ENCODE measurements at places on chromosomes 4 and X.
A peak's percentile ranks its signal among the peaks of the same experiment; 100 is the strongest.

DNA sequence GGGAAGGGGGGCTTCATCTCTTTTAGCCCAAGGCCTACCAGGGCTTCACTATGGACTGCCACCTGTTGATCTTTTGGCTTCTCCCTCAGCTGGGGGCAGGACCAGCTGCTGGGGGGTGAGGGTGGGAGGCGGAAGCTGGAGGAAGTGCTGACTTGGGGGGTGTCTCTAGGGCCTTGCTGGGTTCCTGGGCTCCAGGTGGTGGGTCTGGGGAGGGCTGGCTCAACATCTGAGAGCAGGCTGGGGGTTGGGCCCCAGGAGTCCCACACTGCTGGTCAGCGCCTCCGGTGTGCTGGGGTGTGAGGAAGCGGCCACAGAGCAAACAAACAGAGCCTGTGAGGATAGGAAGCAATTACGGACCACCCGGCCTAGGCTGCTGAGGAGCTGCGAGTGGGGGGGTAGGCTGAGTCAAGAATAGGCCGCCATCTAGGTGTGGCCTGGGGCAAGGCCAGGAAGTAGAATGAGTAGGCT is 85.7 kb downstream of the EFNB1 start:
- no peak for DNase-seq

- DNase-seq: no peak
These were observed 44.8 kb downstream of the SMARCA1 start for GRCh38 chrX:129478516-129478915.

DNA sequence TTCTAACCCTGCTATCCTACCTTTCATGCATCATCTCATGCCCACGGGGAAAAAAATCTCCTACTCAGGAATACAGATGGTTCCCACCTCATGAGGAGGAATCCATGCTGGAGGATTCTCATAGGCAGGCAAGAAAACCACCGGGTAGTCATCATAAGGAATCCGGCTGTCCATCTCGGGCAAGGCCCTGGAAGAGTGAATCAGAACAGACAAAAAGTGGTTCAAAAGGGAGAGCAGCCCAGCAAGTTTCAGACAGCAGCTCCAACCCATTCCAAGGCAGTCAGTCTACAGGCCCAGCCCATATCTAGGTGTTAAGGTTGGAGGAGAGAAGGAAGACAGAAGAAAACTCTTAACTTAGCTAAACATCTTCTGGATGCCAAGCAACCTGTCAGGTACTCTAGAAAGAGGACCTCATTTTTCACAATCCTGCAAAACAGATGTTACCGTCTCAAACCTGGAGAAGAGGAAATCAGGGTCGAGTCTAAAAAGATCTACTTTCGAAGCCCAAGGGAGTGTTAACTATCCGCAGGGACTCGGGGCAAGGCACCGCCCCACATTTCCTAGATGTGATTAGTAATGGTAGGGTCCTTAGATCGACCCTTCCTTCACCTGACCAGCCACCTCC is 447 bp downstream of the PDZD11 start:
- no peak for DNase-seq

GRCh38 chr4:137360761-137361160 is 171.5 kb downstream of the PCDH18 start:
- DNase-seq: no peak

GRCh38 chrX:25144043-25144940 is 128.5 kb upstream of the ARX start:
- peak; percentile 57 for DNase-seq

GRCh38 chrX:68983004-68983857 is 154.4 kb downstream of the EFNB1 start:
- no peak for DNase-seq

GRCh38 chr4:39596971-39597370 is 41.7 kb downstream of the SMIM14 start:
- peak; percentile 21 for DNase-seq

GRCh38 chrX:140157143-140157542 is 191.8 kb upstream of the CXorf66 start:
- DNase-seq: no peak

DNA sequence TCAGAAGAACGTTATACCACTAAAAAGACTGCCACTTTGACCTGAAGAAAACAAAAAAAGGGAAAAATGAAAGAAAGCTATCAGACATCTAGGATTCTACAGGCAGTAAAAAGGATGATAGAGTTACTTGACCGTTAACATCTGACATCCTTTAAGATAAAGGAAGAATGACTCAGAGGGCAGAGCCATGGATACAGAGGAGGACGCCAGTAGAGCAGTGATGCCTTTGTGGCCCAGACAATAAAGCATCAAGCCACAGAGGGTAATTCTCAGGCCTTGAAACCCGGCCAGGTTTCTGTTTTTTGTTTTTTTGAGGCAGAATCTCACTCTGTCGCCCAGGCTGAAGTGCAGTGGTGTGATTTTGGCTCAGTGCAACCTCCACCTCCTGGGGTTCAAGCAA is 9.5 kb upstream of the BEX1 start:
- DNase-seq: no peak

DNA sequence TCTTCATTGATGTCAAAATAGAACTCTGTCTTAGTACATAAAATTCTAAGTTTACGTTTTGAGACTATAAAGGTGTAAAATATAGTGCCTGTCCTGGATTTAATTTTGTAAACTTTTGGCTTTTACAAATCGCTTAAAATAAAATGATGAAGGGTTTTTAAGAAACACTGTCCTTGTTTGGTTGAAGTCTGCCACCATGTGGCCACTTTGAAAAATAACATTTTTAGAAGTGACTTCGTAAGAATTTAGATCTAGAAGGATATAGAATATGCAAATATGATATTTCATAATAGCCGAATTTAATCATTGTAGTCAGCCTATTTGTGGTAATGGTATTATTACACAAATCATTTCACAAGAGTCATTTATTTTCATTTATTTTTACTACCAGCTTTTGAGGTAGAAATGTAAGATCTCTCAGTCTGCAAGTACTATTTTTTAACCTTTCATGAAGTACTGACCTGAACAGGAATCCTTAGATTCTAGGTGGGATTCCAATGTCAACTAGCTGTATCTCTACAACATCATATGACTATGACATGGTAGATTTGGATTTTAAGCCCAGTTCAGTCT is 31.0 kb upstream of the FAT4 start:
- peak; percentile 40 for DNase-seq

DNA sequence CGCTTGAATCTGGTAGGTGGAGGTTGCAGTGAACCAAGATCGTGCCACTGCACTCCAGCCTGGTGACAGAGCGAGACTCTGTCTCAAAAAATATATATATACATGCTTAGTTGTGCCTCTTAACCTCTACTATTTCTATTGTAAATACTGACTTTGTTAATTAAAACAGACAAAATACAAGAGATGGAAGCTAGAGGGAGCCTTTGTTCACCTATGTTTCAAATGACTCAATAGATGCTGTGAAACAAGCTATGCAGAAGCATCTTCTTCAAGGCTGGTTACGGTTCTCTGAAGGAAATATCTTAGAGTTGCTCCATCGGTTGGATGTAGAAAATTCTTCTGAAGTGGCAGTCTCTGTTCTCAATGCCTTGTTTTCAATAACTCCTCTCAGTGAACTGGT is 6.2 kb downstream of the NCAPG start:
- DNase-seq: peak; percentile 74

- DNase-seq: no peak
These were observed 115.7 kb downstream of the SLIT2 start for GRCh38 chr4:20367446-20367845.

GRCh38 chr4:146709956-146710355 is 71.3 kb downstream of the POU4F2 start:
- DNase-seq: no peak

GRCh38 chr4:90081432-90082144 is 45.6 kb upstream of the CCSER1 start:
- DNase-seq: no peak

DNA sequence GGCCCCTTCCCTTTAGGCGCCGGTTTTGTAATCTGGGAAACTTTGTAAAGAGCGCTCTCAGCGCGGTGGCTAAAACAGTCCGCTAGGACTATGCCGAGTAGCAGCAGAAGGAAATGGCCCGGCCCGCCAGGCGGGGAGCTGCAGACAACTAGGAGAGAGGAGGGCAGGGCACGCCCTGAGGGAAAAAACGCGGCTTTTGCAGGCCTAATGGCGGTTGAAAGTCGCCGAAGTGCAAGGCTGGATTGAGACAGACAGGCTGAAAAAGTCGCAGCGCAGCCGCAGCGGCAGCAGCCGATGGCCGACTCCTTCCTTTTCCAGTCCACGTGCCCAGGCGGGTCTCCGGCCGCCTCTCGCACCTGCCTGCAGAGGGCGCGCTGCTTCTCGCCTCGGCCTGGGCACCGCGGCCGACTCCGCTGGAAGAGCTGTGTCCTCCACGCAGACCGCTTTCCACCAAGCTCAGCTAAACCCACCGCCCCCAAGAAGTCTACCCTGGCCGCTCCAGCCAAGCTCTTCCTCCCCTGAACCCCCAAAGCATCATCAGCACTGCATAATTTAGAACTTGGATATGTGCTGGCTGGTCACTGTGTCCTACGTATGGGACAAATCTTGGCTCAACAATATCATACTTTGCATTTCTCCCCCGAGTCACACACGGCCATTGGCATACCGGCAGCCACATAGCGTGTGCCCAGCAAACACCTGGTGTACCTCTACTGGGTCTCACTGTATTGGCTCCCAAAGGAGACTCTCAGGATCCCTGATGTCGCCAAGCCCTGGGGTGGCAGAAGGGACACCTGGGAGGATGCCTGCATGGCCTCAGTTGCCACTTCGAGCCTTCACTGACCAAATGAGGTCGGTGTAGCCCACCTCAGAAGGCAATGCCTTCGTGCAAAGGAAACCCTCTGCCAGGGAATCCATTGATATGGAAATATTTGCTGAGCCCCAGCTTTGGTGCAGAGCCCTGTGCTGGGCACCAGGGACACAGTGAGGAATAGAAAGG is 14.5 kb downstream of the SLC25A5 start:
- peak; percentile 26 for DNase-seq

DNA sequence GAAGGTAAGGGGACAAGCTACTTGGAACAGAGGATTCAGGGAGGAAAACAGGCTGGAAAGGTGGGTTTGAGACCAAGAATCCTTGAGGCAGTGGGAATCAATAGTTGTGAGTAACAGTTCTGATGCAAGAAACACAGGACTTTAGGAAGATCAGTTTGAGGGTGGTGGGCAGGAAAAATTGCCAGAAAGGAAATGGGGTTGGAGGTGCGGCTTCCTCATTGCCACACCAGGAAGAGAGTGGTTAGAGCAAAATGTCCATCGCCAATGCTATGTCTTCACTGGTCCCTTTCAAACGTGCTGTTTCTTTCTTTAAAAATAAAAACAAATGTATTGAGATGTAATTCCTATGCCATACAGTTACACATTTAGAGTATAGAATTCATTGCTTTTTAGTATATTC is 57.1 kb upstream of the NOCT start:
- DNase-seq: no peak

- no peak for DNase-seq
These were observed 99.9 kb upstream of the RAPGEF2 start for GRCh38 chr4:159002950-159003349.

- no peak for DNase-seq
These were observed 83.0 kb downstream of the AMELX start for GRCh38 chrX:11376163-11376562.

DNA sequence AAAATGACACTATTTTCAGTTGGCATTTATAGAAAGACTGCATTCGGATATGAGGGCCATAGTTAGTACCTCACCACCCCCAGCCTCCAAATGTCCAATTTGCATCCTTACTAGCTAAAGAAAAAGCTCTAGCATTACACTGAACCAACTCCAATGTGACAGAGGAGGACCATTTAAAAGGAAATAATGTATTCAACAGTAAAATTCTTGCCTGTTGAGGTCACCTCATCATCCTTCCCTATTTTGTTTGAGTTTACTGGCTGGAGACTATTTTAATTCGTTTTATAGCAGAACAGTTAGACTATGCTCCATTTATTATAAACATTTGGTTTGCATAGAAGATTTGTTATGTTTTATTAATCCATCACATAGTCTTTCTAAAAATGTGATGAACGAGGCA is 88.2 kb upstream of the PPARGC1A start:
- no peak for DNase-seq

GRCh38 chr4:107388736-107389274 is 331.2 kb downstream of the PAPSS1 start:
- DNase-seq: no peak

- DNase-seq: no peak
These were observed 69.9 kb downstream of the LARP7 start for GRCh38 chr4:112706840-112707207.

- no peak for DNase-seq
These were observed at the start of gene COL25A1 for GRCh38 chr4:109302361-109303139. COL25A1 (minus strand) TSS chr4:109302658.

DNA sequence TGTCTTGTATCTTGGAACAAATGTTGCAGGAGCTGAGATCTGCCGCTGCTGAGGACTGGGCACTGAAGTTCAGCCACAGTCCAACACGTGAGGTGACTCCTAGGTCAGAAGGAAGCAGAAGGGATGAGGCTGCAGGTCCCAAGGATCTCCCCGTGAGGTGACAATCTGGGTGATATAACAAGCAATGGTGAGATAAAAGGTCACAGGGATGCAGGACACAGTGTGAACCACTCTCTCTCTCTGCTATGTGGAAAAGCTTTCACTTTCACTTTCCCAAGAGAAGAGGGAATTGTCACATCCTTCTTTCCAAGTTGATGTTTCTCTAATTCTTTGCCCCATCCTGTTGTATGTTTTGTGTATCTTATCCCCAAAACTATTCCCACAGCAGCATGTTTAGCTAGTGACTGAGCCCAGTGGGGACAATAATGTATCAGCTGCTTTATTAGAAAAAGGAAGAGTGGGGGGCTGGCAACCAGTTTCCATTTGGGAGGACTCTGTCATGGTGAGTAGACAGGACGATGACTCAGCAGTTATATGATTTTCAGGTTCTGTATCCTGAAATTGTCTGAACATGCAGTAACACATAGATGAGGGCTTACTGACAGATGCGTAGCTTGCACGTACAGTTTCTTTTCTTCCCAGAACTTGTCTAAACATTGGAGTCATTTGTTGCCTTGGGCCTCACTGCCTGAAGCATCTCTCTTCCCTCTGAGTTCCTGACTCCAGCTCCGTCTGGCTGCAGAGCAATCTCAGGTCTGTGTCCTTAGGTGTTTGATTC is 1415.8 kb upstream of the TENM3 start:
- DNase-seq: no peak

- DNase-seq: no peak
These were observed 1216.3 kb upstream of the ADGRL3 start for GRCh38 chr4:59983852-59984251.

- no peak for DNase-seq
These were observed 132.2 kb downstream of the NKX6-1 start for GRCh38 chr4:84366907-84367306.

GRCh38 chr4:15376594-15376993 is 51.2 kb upstream of the C1QTNF7 start:
- DNase-seq: no peak

DNA sequence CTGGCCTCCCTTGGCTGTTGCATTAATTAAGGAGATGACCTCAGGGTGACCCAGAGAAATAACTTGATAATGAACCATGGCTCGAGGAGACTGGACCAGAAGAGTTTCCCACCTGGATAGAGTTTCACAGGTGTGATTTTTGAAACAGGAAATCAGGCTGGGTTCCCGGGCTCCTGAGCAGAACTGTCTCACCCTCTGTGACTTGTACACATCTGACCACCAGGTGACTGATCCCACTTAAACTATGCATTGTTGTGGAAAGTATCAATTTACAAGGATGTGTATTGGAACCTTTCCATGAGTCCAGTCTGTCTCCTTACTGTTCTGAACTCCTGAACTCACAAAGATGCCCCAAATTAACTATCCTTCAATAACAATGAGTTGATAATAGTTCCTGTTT is 220.3 kb downstream of the PTTG2 start:
- DNase-seq: no peak
